ENCODE measurements at places on chromosomes 2 and 18.

GRCh38 chr2:102256276-102256675, 55.1 kb upstream of the IL1RL1 start:
- DNase-seq: peak; percentile 41

GRCh38 chr18:79458131-79458838, 62.6 kb downstream of the NFATC1 start:
- DNase-seq: peak; percentile 49

DNA sequence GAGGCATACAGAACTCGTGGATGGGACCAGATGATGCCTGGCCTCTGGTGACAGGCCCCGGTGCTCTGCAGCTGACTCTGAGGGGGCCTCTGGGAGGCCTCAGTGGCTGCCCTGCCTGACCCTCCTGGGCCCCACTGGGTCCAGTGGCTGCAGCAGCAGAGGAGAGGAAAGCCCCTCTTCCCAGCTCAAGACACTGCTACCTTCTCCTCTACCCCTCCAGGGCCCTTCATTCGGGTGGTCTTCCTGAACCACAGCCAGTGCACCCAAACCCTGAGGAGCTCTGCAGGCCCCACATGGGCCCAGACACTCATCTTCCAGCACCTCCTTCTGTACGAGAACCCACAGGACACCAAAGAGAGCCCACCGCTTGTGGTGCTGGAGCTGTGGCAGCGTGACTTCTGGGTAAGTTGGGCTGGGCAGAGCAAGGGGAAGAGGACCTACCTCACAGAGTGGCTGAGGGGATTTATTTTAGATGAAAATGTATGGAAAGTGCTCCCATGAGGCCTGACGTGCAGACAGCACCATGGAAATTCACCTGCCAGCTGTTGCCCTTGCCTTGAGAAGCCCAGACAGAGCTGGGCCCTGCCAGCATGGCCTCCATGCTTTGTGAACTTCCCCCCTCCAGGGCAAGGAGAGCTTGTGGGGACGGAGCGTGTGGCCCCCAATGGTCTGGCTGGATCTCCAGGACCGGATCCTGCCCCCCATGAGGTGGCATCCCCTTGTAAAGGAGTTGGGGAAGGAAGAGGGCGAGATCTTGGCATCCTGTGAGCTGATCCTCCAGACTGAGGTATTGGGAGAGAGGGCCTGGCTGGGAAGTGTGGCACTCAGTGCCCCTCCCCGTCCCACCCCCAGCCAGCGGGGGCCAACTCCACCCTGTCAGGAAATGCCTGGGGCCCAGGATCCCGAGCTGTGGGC, 46.3 kb downstream of the LMAN2L start:
- DNase-seq: no peak

- no peak for DNase-seq
Observed at GRCh38 chr2:101435001-101435862, 39.7 kb downstream of the RFX8 start.

DNA sequence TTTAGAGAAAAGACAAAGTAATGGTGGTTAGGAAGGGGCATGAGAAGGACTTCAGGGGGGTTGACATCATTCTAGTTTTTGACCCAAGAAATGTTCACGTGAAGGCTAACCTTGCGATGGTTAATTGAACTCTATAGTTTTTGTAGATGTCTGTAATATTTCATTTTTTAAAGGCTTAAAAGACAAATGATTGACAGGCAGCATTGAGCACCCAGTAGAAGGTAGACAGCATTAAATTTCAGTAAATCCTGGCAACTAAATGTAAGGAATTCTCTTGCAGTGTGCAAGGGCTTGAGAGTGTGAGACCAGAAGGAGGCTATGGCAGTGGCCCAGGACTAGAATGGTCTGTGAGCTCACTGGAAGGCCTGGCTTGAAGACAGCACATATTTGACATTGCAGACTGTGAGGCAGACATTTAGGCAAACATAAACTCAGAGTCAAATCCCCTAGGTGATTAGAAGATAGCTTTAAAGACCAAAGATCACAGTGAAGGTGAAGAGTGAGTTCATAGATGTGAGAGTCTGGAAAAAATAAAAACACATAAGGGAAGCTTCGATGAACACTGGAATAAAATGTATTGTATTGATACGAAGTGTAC, 100.1 kb upstream of the MAP4K4 start:
- no peak for DNase-seq

DNA sequence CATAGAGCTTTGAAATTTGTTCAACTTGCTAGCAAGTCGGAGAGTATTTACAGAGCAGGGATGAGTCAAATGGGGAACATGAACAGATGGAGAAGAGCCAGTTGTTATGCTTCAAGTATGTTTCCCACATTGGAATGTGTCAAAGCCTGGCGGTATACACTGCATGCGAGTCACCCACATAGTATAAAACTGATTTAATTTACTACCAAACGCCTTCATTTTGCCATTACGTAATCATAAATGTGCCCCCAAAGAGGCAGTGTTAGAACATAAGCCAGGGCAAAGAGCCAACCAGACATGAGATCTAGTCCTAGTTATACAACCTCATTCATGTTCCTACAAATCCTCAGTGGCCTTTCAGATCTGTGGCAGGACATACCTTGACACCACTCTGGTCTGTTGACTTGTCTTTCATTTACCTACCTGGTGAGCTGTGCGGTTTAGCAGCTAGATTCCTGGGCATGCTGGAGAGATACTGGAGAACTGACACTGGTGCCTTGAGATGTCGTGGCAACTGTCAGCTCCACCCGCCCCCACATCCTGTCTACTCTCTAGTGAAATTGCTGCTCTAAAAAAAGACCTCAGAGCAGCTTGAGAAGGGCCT, 21.7 kb upstream of the NRP2 start:
- peak; percentile 25 for DNase-seq

DNA sequence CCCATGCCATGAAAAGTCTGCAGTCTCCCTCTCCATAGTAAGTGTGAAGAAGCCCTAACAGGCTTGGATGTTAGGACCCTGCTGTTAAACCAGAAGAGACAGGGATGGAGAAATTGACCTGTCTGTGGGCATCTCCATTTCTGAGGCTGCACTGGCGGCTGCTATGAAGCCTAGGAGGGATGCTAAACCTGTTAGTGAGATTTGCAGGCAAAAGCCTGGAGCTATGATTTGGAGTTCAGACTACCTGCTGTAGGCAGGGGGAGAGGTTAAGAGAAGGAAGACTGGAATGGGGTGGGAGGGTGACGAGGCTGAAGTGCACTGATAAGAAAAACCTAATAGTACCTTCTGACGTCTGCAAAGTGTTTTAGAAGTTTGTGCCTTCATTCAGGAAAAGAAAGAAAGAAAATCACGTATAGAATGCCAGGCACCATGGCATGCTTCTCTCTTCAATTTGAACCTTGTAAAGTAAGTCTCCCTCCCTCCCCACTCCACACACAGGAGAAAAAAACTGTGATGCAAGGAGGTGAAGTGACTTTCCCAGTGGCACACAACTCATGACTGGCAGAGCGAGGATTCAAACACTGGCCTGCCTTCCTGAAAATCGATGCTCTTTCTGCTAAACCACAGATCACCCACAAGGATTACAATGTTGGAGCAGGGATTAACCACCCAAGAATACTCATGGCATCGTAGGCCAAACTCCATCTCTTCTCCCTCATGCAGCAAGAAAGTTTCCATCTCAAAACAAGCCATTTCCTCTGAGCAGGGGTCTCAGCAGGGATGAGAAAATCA, 98.5 kb upstream of the PKDCC start:
- no peak for DNase-seq

GRCh38 chr18:25332002-25332401, 20.0 kb downstream of the ZNF521 start:
- DNase-seq: no peak

GRCh38 chr2:172599947-172600346, 44.1 kb downstream of the PDK1 start:
- DNase-seq: no peak

DNA sequence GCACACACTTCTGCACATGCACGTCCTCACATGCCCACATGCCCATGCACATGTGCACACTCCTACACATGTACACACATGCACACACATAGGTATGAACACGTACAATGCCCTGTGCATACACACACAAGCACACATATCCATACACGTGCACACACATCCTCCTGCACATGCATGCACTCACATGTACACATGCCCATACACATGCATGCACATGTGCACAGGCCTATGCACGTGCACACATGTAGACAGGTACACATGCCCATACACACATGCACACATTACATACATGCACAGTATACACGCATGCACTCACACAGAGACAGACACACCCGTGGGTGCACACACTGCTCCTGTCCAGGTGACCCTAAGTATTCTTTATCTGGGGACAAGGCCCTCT, 34.3 kb downstream of the GPC1 start:
- no peak for DNase-seq

All from ACHN (cell line).